Cerebellar cortex (tissue), 1 donor: ENCODE measurements at places on chromosomes 1 and 21.

- no peak for DNase-seq
These were observed 29.2 kb downstream of the IPP start for GRCh38 chr1:45721207-45721606.

GRCh38 chr1:94743862-94744261 is 76.3 kb upstream of the SLC44A3 start:
- DNase-seq: no peak

GRCh38 chr1:56646611-56647010 is 1.5 kb downstream of the PRKAA2 start:
- no peak for DNase-seq

- no peak for DNase-seq
These were observed at the start of gene SLAMF8 for GRCh38 chr1:159826441-159827101. TSS of gene SLAMF8 (plus strand) at chr1:159826873. CDS start at chr1:159826899, 26 bp downstream.

DNA sequence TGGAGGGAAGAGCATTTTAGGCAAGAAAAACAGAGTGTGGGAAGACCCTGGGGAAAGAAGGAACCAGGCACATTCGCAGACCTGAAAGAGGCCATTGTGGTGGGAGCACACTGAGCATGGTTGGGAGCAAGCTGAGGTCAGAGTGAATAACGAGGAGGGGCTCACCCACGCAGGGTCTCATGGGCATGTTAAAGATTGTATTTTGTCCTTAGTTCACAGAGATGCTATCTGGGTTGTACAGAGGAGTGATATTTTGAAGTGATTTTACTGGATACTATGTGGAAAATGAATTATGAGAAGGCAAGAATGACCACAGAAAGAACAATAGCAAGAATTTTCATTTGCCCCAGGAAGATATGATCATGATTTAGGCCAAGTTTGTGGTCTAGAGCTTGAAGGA is 578.3 kb upstream of the NR5A2 start:
- no peak for DNase-seq
